ENCODE measurements at places on chromosomes 12 and 14. TPM values are rescaled to one million over a fixed set of nuclear protein-coding genes. Genes with fewer than 3 reads are reported as not detected.

Gene IL25
- total RNA-seq = not detected

Gene NEUROD4
- total RNA-seq = not detected

Gene SLC25A47
- not detected for total RNA-seq

Gene PTHLH
- total RNA-seq = 21.7 TPM

Gene ANKS1B
- total RNA-seq = not detected

Gene IRAK3
- total RNA-seq = not detected

Gene DCAF5
- total RNA-seq = 8.6 TPM

Gene AHNAK2
- 12.6 TPM for total RNA-seq

Gene TMEM52B
- 0.04 TPM for total RNA-seq

Gene MIP
- not detected for total RNA-seq

Gene SLC6A15
- total RNA-seq = 38.2 TPM

Gene OR6C65
- total RNA-seq = not detected

Gene TMEM263
- 36.5 TPM for total RNA-seq

All from A375 (cell line).